Sciatic nerve (tissue), 2 donors: ENCODE measurements at places on chromosomes 2 and 18.
A peak's percentile ranks its signal among the peaks of the same experiment; 100 is the strongest.

- DNase-seq: no peak
These were observed 23.5 kb downstream of the TRPM8 start for GRCh38 chr2:233940376-233941276.

DNA sequence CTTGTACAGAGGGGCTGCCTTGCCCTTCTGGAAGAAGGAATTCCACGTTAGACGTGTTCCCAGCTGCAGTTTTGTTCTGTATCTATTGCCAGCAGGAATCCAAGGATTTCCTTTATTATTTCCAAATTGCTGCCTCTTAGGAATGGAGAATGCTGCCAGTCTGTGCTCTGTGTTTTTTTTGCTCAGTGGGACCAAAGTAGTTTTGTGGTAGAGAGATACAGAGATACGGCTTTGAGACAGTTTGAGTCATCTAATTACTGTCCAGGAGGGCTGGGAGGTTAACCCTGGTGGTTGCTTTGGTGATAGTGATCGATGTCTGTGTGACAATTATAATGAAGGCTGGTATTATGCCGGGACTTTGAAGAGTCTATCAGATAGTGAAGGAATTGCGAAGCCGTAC lies 26.3 kb downstream of the ASAP2 start:
- no peak for DNase-seq

- no peak for DNase-seq
These were observed 365.3 kb downstream of the NBAS start for GRCh38 chr2:15195813-15196212.

DNA sequence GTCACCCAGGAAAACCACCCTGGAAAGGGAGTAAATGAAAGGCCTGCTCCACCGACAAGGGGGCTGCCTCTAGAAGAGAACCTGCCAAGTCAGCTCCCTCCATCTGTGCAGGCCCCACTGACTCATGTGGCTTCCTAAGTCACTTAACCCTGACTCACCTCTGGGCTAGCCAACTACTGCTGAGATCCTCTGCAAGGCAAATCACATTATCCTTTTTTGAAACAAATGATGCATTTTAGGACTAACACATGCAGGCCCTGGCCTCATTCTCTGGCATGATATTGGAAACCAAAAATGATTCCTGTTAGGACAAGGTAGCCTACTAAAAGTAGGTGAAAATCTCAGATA lies 474.6 kb downstream of the EPHA4 start:
- no peak for DNase-seq

- no peak for DNase-seq
These were observed 87.3 kb downstream of the ACTR2 start for GRCh38 chr2:65314801-65315441.

DNA sequence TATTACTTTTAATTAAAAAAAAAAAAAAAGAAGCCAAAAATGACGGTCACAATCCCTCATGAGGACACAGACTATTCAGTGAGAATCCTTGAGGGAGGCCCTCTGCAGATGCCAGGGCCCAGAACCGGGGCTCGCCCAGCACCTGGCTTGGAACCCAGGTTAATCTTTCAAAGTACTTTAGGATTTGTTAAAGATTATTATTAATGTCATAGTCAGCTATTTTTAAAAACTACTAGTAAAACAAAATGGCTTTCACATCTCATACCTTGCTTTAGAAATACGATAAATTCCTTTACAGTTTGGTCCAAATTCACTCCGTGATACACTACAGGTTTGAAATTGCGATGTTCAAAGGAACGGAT lies 27.1 kb downstream of the C2orf76 start:
- DNase-seq: no peak

DNA sequence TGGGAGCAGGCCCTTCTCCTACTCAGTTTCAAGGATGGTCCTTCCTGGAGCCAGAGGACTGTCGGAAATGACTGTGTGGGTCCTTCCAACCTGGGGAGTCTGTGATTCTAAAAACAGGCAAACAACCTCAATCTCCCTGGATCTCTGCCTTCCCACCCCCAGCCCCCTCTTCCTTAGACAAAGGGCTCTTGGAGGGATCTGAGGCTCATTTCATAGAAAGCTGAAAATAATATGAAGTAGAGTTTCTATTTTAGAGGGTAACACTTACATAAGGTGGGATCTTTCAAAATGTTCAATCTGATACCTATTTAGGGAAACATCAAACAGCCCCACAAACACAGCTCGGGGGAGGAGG lies 69.4 kb downstream of the RHOB start:
- peak; percentile 43 for DNase-seq

- DNase-seq: no peak
These were observed 583 bp downstream of the NEMP2 start for GRCh38 chr2:190533968-190534309.

GRCh38 chr2:84052043-84052442 lies 407.0 kb downstream of the SUCLG1 start:
- no peak for DNase-seq

GRCh38 chr2:44148999-44149398 lies 19.7 kb upstream of the PPM1B start:
- DNase-seq: no peak

DNA sequence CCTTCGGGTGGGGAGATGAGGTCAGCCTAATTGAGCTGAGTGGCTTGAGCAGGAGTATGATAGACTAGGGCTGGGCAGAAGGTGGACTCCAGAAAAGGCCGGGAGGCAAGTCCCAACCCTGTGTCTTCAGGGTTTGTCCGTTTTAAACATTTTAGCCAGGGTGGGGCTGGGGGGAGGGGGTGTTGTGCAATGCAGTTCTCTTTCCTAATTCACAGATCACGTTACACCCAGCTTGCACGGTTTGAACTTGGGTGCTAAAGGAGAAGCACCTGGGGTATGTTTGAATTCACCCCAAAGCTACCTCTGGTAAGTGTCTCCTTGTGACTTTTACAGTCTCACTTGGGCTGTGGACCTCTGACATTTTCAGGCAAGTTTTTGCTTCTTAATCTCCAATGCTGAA lies 233.3 kb downstream of the AGAP1 start:
- no peak for DNase-seq

- no peak for DNase-seq
These were observed 462.6 kb upstream of the ZEB2 start for GRCh38 chr2:144982481-144982880.

DNA sequence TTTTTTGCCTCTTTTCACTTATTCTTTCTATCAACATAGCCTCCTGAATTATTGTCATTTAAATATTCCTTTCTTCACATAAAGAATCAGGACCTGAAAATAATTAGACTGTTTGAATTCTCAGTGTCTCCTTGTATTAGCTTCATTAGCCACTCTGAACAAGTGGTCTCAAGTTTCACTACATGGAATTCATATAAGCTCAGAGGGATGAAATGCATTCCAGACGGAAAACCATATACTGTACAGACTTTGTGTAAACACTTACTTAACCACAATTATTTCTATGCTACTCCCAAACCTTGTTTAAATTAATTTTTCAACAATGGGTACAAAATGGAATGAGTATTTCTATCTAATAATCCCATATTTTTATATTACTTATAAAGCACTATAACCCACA lies 53.4 kb downstream of the CHN1 start:
- no peak for DNase-seq

DNA sequence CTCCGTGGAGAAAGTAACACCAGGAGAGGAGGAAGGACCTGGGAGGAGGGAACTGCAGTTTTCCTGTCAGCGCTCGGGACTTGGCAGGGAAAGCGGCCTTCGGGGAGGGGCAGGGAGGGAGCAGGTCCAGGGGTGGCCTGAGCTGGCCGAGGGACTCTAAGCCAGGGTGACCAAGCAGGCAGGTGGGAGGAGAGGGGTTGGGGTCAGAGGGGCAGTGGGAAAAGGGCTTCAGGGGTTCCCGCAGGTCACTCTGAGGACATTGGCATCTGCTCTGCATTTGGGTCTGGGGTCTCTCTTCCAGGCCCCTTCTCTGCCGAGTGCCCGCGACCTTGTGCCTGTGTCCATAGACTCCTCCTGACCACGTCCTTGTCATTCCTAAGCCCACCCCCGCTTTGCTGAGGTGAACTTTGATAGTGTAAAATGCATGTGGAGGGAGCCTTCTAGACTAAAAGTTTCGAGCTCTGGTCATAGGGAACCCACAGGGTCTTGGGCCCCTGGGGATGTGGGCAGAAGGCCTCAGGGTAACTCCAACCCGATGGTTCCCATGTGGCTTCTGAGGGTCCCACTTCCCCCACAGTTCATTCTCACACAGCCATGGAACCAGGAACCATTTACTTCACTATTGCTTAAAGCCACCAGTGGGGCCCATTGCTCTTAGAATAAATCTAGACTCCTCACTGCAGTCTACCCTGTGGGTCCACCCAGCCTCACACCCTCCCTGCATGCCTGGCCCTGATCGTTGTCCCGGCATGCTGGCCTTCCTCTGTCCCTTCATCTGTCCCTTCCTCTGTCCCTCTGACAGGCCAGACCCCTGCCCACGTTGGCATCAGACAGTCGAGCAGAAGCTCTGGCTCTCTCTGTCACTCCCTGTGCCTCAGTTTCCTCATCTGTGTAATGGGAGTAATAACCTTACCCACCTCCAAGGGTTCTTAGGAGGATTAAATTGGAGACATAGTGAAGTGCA lies 229.2 kb downstream of the SEPTIN10 start:
- peak; percentile 49 for DNase-seq

DNA sequence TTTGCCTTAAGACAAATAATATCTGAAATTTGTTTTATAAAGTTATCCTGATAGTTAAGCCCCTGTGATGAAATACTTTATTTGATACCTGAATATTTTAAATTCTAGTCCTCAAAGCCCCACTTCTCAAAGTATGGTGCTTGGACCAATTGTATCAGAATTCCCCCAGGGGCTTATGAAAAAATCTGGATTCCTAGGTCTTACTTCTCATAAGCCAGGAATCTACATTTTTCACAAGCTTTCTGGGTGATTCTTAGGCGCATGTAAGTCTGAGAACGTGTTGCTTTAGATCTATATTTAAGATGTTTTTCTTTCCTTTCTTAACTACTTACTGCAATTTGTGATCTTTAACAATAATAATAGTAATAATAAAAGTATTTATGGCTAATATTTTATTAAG lies 53.1 kb downstream of the MYO1B start:
- no peak for DNase-seq

DNA sequence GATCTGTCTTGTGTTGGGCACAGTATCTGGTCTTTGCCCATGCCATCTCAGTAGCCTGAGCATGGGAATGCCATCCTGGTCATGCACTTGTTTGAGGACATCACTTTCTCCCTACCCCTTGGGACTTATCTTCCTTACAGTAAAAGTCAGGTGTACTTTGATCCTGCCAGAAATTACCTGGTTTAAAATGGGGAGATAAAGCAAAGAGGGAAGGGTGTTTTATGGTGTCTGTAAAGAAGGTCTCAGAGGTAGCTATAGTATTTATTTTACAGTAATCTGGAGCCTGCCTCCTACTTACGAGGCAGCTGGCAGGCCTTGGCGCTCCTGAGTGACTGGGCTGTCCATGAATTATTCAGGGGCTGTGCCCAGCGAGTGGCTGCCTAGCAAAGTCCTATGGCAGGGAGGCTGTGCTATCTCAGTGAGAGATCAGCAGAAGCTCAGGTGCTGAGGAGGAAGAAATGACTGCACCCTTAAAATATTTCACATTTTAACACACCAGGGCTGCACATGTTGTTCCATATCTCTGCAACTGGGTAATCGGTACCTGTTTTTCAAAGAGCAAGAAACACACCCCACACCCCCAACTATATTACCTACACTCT lies 93.9 kb downstream of the SPTBN1 start:
- no peak for DNase-seq

DNA sequence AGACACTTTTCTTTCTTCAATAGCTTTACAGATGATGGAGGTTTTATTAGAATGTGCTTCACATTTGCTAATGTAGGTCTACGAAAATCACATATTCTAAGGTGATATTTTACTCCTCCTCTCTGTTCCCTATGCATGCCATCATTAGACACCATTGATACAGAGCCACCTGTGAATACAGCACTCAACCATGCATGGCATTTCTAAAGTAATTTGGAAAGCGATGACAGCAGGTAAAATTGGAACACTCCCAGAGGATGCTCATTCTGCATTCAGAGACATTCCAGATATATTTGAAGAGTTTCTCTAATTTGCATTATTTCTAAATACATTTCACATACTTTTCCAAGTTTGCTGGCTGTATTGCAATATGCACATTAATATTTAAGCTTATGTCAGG lies 65.3 kb upstream of the RIT2 start:
- no peak for DNase-seq

- DNase-seq: no peak
These were observed 108.3 kb downstream of the ARL4C start for GRCh38 chr2:234388591-234388990.

DNA sequence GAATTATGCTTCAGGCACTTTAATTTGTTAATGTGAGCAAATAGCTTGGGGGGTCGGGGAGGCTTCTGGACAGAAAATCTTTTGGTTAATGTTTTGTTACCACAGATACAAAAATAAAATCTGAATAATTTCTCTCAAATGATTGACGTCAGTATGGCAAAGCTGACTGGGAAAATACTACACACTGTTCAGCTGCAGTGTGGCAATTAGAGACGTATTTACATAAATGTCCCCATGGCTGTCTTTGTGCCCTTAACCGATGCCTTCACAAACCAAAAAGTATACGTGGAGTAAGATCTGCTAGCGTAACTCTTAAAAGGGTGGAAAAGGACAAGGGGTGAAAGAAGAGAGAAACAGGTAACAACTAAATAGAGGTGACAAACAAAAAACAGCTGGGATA lies 83.4 kb downstream of the ACTR2 start:
- DNase-seq: no peak

DNA sequence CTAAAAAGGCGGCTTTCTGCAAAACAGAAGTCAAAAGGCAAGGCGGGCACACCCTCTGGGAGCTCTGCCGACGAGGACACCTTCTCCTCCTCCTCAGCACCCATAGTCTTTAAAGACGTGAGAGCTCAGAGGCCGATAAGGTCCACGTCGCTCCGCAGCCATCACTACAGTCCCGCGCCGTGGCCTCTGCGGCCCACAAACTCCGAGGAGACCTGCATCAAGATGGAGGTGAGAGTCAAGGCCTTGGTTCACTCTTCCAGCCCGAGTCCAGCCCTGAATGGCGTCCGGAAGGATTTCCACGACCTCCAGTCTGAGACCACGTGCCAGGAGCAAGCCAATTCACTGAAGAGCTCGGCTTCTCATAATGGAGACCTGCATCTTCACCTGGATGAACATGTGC lies 36.1 kb downstream of the SOCS6 start:
- DNase-seq: no peak

DNA sequence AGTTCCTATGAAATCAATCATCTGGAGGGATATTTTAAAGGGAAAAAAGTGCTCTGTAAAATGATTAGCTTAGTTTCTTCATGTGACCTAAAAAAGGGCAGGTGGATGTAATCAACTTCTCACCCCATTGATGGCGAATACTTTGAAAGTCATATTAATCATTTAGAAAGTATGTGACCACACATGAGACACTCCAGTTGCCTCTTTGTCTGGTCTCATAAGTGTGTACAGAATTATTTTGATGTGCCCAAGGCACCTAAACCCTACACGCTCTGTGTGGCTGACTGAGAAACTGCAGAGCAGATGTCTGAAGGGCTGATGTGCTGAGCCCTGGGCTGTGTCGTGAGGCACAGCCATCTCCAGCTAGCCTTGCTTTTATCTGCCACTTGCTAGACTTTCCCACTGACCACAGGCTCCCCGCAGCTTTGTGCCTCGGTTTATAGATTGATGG lies 26.9 kb downstream of the SGPP2 start:
- no peak for DNase-seq
